ENCODE measurements at places on chromosomes 7 and 10.
A peak's percentile ranks its signal among the peaks of the same experiment; 100 is the strongest.

DNA sequence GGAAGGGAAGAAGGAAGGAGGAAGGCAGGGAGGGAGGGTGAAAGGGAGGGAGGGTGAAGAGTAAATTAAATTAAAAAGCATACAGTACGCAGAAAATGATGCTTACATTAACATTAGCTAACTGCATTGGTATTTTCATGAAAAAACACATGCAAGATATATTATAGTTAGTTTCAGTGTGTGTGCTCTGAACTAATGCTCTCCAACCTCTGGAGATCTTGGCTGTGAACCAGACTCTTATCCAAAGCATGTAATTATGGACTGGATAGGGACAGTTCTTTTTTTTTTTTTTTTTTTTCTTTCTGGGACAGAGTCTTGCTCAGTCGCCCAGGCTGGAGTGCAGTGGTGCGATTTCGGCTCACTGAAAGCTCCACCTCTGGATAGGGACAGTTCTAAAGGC lies 357.0 kb downstream of the FRMD4A start:
- DNase-seq: no peak

- DNase-seq: no peak
These were observed 24.1 kb downstream of the PDLIM1 start for GRCh38 chr10:95266674-95267095.

GRCh38 chr7:14197280-14197679 lies 207.8 kb upstream of the ETV1 start:
- no peak for DNase-seq

- DNase-seq: no peak
These were observed 102.6 kb upstream of the NANOS1 start for GRCh38 chr10:118926903-118927302.

- no peak for DNase-seq
These were observed 40.8 kb downstream of the CYP2C19 start for GRCh38 chr10:94803307-94803706.

- DNase-seq: peak; percentile 63
These were observed 24.3 kb upstream of the CPA2 start for GRCh38 chr7:130242198-130243014.

DNA sequence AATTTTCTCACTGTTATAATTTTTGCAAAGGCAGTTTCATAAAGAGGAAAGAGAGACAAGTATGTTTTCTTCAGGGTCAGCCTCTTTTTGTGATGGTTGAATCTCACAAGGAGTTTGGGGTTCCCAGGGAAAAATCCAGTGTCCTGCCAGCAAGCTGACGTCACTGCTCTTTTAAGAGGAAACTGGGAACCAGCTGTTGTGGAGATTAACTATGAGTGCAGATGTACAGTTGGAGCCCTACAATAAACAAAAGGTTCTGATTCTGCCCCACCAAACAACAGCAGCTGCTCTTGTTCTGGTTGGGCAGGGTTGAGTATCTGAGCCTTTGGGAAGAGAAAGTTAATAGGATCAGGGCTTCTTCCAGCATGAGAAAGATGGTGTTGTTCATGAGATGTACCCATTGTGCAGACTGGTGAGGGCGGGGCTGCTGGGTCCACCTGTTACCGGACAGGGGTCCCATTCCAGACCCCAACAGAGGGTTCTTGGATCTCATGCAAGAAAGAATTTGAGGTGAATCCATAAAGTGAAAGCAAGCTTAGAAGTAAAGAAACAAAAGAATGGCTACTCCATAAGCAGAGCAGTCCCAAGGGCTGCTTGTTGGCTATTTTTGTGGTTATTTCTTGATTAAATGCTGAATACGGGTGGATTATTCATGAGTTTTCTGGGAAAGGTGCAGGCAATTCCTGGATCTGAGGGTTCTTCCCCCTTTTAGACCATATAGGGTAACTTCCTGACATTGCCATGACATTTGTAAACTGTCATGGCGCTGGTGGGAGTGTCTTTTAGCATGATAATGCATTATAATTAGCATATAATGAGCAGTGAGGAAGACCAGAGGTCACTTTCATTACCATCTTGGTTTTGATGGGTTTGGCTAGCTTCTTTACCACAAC lies 12.5 kb downstream of the PRF1 start:
- DNase-seq: no peak

- DNase-seq: no peak
These were observed 76.1 kb downstream of the PROSER2 start for GRCh38 chr10:11899067-11899876.
